Activated CD4-positive, alpha-beta memory T cell treated with anti-CD3 and anti-CD28 coated beads for 36 hours (primary cell): ENCODE measurements at places on chromosomes 6 and 20. TPM values are rescaled to one million over a fixed set of nuclear protein-coding genes. Genes with fewer than 3 reads are reported as not detected.

- H3K27ac ChIP-seq: peak overlapping the region; percentile 85
- no peaks in the 10 kb centered on the region for H3K27me3 ChIP-seq
- no peak overlapping the region for H3K4me3 ChIP-seq
- peaks cover 27% of the 10 kb centered on the region for H3K4me1 ChIP-seq
- DNase-seq: peak; percentile 47
- peaks cover 3% of the 10 kb centered on the region for H3K36me3 ChIP-seq
Measured at GRCh38 chr20:4961746-4962145, 39.6 kb downstream of the SLC23A2 start.

The TFAP2D gene
- not detected for total RNA-seq

- H3K4me3 ChIP-seq: no peak overlapping the region
- peaks cover 3% of the 10 kb centered on the region for H3K27me3 ChIP-seq
- H3K27ac ChIP-seq: no peak overlapping the region
- H3K36me3 ChIP-seq: no peaks in the 10 kb centered on the region
- DNase-seq: no peak
Measured at GRCh38 chr6:88490908-88491264, 324.7 kb upstream of the CNR1 start.

The RNF182 gene
- total RNA-seq: not detected

The TRAPPC3L gene
- not detected for total RNA-seq

- DNase-seq: no peak
- no peaks in the 10 kb centered on the region for H3K4me1 ChIP-seq
- H3K27ac ChIP-seq: no peak overlapping the region
- H3K36me3 ChIP-seq: no peaks in the 10 kb centered on the region
- H3K4me3 ChIP-seq: no peak overlapping the region
Measured at GRCh38 chr20:53522696-53523095, 70.9 kb downstream of the ZNF217 start.

GRCh38 chr6:148693882-148694484, 52.8 kb upstream of the UST start:
- no peak overlapping the region for H3K4me3 ChIP-seq
- peaks cover 2% of the 10 kb centered on the region for H3K27me3 ChIP-seq
- H3K36me3 ChIP-seq: no peaks in the 10 kb centered on the region

The ZSCAN23 gene
- total RNA-seq: 1.1 TPM

DNA sequence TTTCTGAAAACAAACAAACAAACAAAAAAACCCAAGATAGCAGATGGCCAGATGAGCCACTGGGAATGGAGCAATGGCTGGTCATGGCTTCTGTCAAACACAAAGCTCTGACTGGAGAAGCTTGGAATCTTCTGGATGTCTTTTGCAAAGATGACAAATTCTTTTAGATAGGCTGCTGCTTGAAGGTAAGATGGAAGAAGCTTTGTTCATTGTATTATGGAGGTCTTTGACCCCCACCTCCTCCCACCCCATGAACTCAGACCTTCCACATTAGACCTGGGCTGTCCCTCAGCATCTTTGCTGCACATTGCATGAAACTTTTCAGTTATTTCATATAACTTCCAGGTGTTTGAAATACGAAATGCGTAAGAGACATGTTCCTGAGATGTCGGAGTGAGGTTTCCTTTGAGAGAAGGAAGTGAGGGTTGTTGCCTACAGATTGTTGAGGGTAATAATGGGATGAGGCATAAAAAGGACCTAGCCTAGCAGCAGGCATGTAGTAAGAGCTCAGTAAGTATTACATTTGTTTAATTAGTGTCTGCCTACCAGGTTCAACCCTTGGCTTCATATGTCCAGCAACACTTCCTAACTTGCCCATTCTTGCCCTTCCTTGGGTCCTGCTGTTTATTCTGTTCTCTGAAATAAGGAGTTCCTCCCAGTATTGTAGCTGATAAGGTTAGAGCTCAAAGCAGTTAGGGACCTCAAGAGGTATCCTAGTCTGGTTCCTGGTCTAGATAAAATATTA, 51.4 kb upstream of the IER3 start:
- no peaks in the 10 kb centered on the region for H3K36me3 ChIP-seq
- no peaks in the 10 kb centered on the region for H3K27me3 ChIP-seq
- no peak overlapping the region for H3K27ac ChIP-seq
- H3K4me1 ChIP-seq: peaks cover 38% of the 10 kb centered on the region
- no peak for DNase-seq

- peaks cover 40% of the 10 kb centered on the region for H3K4me1 ChIP-seq
- H3K4me3 ChIP-seq: no peak within 1 kb of the TSS
Measured at GRCh38 chr6:118548136-118548535, at the start of gene PLN. TSS of gene PLN (plus strand) at chr6:118548296. CDS start at chr6:118558922, 10,626 bp downstream.

GRCh38 chr6:129104131-129104530, 221.2 kb downstream of the LAMA2 start:
- DNase-seq: no peak
- no peaks in the 10 kb centered on the region for H3K36me3 ChIP-seq
- no peaks in the 10 kb centered on the region for H3K4me1 ChIP-seq
- H3K27ac ChIP-seq: no peak overlapping the region
- no peak overlapping the region for H3K4me3 ChIP-seq
- peaks cover 2% of the 10 kb centered on the region for H3K27me3 ChIP-seq

DNA sequence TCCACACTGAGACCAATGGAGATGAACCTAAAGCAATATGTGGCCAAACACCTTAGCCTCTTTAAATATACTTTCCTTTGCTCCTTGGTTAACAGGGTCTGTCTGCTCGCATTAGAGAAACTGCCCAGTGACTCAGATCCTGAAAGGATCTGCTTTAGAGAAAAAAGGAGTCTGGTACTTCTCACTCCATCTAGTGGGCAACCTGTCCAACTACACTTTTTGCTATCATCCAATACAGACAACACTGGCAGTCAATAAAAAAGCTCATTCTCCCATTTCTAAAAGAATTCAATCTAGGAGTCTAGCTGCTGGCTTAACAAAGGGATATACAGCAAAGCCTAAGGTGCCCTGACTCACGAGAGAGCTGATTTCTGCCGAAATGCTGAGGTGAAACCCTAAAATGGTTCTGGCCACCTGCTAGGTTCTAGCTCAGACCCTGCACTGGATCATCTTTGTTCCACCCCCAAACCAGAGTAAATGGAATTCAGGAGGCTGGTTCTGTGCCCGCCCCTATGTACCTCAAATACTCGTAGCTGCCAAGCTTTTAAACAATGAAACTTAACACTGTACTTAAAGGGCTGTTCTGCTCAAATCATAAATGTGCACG, 11.5 kb downstream of the GNL1 start:
- peaks cover 30% of the 10 kb centered on the region for H3K4me1 ChIP-seq
- H3K4me3 ChIP-seq: no peak overlapping the region
- H3K36me3 ChIP-seq: peaks cover 8% of the 10 kb centered on the region

GRCh38 chr6:108492131-108492766, 68.5 kb upstream of the FOXO3 start:
- H3K4me1 ChIP-seq: no peaks in the 10 kb centered on the region
- no peaks in the 10 kb centered on the region for H3K36me3 ChIP-seq
- DNase-seq: no peak

GRCh38 chr20:35660122-35660937, 4.4 kb downstream of the CPNE1 start:
- peak; percentile 72 for DNase-seq
- H3K27ac ChIP-seq: peak overlapping the region; percentile 89
- H3K4me1 ChIP-seq: peaks cover 66% of the 10 kb centered on the region
- no peaks in the 10 kb centered on the region for H3K27me3 ChIP-seq
- H3K4me3 ChIP-seq: peak overlapping the region; percentile 55

DNA sequence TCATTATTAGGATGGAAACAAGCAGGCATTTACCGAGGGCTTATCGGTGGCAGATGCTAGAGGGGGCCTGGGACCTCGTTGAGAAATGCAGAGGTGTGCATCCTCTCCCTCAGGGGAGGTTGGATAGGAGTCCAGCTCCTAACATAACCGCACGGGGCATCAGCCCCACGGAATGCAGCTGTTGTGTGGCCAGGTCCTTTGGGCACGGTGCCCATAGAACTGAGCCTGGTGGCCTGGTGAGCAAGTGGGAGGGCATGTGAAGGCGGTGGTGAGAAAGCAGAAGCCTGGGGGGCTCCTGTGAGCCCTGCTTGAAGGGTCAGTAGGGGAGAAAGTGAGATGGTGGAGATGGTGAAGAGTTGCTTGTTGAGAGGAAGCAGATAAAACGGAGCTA, 143.7 kb downstream of the CDH26 start:
- H3K27ac ChIP-seq: no peak overlapping the region
- H3K4me3 ChIP-seq: no peak overlapping the region
- no peak for DNase-seq
- H3K4me1 ChIP-seq: peaks cover 8% of the 10 kb centered on the region
- H3K36me3 ChIP-seq: no peaks in the 10 kb centered on the region

The FAM162B gene
- total RNA-seq: not detected

DNA sequence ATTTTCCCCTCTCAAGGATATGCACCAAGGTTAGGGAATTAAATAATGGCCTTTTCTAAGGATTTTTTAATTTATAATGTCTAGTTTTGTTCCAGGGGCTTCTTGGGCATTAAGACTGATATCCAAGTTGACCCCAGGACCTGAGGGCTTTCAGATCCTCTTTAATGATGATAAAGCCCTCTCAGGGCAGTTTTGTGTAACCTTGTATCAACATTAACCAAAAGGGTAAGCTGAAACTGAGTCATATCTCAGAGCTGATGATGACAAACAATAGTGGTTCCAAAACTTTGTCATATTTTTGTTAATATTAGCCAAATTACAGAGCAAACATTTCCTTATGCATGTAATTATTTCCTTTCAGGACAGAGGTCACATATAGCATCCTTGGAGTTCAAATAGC, 309.4 kb upstream of the MAN1A1 start:
- no peaks in the 10 kb centered on the region for H3K27me3 ChIP-seq
- H3K4me1 ChIP-seq: no peaks in the 10 kb centered on the region
- H3K27ac ChIP-seq: no peak overlapping the region
- no peaks in the 10 kb centered on the region for H3K36me3 ChIP-seq
- no peak for DNase-seq
- no peak overlapping the region for H3K4me3 ChIP-seq

GRCh38 chr6:139730340-139730974, 356.0 kb upstream of the CITED2 start:
- no peak overlapping the region for H3K27ac ChIP-seq
- H3K36me3 ChIP-seq: no peaks in the 10 kb centered on the region
- no peak overlapping the region for H3K4me3 ChIP-seq
- no peak for DNase-seq

The SERINC1 gene
- 48.2 TPM for total RNA-seq

GRCh38 chr6:105850261-105851112, 235.6 kb upstream of the PRDM1 start:
- no peak for DNase-seq
- H3K4me3 ChIP-seq: no peak overlapping the region
- no peaks in the 10 kb centered on the region for H3K27me3 ChIP-seq
- H3K4me1 ChIP-seq: no peaks in the 10 kb centered on the region
- no peaks in the 10 kb centered on the region for H3K36me3 ChIP-seq
- no peak overlapping the region for H3K27ac ChIP-seq

DNA sequence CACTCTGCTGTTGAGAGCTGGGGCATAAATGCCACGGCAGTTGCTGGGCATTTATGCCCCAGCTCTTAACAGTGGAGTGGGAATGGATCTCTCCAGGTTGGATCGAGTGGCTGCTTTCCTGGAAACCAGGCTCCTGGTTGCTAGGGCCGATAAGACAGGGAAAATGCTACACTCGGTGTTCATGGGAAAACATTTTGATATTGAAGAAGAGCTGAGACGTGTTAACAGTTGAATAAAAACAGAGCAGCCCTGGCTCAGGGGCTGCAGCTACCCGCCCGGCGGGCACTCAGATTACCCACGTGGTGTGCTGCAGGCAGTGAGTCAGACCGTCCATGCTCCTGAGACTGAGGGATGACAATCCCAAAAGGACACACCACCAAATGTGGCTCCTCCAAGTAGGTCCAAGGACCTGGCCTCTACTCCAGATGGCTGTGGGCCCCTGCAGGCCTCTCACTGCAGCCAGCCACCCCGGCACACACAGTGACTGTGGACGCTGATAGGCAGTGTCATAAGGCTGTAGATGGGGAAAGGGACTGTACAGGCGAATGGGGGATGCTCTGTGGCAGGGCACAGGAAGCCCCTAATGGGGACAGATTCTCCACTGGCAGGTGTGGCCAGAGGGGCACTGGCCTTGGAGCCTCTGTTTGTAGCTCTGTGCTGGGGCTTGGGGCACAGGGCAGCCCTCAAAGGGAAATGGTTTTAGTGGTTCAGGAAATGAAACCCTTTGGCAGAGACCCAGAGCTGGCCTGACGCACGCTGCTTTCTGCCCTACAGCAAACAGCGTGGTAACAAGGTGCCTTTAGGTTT, 237.8 kb downstream of the LY86 start:
- no peaks in the 10 kb centered on the region for H3K36me3 ChIP-seq
- no peak overlapping the region for H3K4me3 ChIP-seq
- no peak overlapping the region for H3K27ac ChIP-seq
- no peaks in the 10 kb centered on the region for H3K4me1 ChIP-seq
- peak; percentile 40 for DNase-seq
- peaks cover 15% of the 10 kb centered on the region for H3K27me3 ChIP-seq

The ULBP3 gene
- 0.61 TPM for total RNA-seq

- peak; percentile 60 for DNase-seq
- H3K4me1 ChIP-seq: peaks cover 54% of the 10 kb centered on the region
- H3K27me3 ChIP-seq: peaks cover 4% of the 10 kb centered on the region
- peak overlapping the region; percentile 100 for H3K27ac ChIP-seq
Measured at GRCh38 chr6:26022132-26022472, 59.5 kb downstream of the TRIM38 start.

- H3K27ac ChIP-seq: no peak overlapping the region
- no peak overlapping the region for H3K4me3 ChIP-seq
- H3K36me3 ChIP-seq: no peaks in the 10 kb centered on the region
- DNase-seq: no peak
Measured at GRCh38 chr20:5524896-5525295, 208.1 kb upstream of the PROKR2 start.

DNA sequence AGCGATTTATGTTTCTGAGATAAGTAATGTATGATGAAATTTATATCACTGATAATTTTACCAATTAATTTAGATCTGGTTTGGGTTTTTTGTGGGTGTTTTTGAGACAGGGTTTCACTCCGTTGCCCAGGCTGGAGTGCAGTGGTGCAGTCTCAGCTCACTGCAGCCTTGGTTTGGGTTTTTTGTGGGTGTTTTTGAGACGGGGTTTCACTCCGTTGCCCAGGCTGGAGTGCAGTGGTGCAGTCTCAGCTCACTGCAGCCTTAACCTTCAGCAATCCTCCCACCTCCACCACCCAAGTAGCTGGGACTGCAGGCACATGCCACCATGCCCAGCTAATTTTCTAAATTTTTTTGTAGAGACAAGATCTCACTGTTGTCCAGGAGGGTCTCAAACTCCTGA, 13.0 kb downstream of the MRS2 start:
- no peaks in the 10 kb centered on the region for H3K27me3 ChIP-seq
- DNase-seq: no peak
- no peak overlapping the region for H3K4me3 ChIP-seq
- no peak overlapping the region for H3K27ac ChIP-seq
- peaks cover 34% of the 10 kb centered on the region for H3K36me3 ChIP-seq
